ENCODE measurements at places on chromosomes 3 and 15.

DNA sequence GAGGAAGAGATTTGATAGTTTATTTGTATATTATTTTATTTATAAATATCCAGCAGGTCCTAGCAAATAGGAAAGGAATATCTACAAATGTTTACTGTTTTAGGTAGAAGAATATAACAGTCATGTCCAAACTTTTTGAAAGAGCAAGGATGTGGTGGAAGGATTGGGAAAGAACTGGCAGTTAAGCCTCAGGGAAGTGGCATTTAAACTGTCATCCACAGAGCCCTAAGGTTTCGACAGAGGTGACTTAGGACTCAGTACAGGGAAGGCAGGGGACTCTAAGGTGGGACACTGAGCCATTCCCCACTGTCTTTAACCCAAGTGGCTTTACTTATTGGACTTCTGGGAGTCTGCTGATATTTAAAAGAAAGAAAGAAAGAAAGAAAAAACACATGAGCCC, 11.8 kb upstream of the TMEM87A start:
- DNase-seq, result no peak

GRCh38 chr3:53032609-53033008, 13.3 kb downstream of the SFMBT1 start:
- no peak for DNase-seq

GRCh38 chr15:67813104-67813634, 12.1 kb upstream of the SKOR1 start:
- no peak for DNase-seq

- no peak for DNase-seq
These were observed 4.4 kb downstream of the SEMA6D start for GRCh38 chr15:47721676-47722075.

DNA sequence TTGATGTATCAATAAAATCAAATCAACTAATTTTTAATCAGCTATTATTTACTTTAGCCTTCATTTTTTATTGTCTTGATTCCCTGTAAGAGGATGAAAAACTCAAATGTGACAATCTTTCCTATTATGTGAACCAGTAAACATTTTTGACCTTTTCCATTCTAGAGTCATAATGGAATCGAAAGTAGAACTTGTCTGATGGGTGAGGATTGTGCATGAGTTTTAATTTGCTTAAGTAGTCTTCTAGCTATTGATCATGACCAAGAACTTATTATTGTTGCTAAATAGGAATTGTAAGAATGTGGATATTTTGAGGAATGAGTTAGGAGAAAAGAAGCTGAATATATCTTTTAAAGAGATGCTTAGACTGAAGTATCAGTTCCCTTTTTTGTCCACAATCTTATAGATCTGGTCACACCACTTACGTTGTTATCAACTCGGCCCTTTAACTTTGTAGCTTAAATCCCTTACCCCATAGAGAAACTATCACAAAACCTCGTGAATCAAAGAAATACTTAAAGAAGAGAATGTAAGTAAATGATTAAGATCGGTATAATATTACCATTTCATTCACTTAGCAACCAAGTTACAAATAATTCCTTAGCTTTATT, 147.3 kb downstream of the TP63 start:
- DNase-seq, result no peak

DNA sequence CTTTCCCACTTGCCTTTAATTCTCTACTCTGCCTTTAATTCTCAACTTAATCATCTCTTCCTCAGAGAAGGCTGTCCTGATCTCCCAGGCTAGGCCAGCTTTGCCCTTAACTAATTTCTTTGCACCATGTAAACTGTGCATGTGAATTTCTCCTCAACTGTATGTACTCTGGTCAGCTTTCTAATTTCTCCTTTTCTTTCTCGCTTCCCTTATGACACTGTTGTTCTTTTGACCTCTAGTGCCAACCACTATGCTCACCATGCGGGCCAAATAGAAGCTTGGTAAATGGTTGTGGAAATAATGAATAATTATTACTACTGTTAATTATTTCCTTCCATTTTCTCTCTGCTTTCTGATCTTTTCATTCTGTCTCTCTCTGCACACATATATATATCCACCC, 269.0 kb upstream of the CRBN start:
- DNase-seq, result no peak

- DNase-seq, result no peak
These were observed 53.6 kb downstream of the UBP1 start for GRCh38 chr3:33386631-33387030.

DNA sequence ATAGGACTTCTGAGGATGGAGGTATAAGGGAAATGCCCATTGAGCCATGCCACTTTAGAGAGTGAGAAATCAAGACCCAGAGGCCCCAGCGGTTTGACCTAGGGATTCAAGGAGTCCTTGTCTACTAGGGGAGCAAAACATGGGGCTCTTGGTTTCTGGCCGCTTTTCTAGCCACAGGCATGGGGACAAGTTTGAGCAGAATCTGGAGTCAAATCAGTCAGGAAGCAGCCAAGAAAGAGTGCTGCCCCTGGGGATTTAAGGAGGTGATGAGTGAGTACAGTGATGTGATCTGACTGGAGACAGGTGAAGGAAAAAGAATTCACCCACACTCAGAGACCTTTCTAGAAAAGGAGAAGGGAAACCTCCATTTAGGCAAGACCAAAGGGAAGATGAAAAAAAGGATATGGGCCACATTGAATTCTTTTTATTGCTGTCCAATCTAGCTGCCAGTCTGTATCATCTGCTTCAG, 244.0 kb upstream of the TBC1D5 start:
- DNase-seq, result no peak

DNA sequence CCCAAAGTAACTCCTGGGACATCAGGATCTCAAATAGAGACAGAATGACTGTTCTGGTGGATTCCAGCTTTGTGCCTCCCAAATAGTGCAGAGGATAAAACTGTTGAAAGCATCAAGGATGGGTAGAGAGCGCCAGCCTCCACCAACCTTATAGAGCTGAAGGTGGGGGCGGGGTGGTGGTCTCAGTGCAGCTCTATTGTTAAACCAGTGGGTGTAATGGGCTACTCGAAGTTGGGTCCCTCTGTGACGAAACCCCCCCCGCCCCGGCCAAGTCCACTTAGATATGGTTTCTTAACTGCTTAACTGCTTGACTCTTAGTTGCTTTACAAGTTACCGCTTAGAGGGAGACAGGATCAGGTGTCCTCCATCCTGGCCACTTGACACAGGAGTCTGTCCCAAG, 22.7 kb downstream of the DHX30 start:
- no peak for DNase-seq

- DNase-seq, result no peak
These were observed 51.9 kb upstream of the PFN2 start for GRCh38 chr3:150022381-150023238.

- DNase-seq, result peak; percentile 19
These were observed 3.2 kb downstream of the AEN start for GRCh38 chr15:88624156-88624970.

DNA sequence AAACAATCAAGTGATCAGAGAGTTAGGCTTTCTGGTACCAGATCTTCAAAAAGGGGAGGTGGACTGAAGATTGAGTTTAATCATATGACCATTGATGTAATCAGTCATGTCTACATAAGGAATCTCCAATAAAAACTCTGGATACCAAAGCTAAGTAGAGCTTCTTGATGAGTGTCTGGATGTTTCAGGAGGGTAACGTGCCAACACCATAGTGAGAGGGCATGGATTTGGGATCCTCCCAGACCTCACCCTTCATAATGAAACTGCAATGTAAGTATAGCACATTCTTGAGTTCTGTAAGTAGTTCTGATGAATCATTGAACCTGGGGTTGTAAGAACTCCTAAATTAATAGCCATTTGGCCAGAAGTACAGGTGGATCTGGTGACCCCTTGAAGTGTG, 21.3 kb downstream of the PGPEP1L start:
- no peak for DNase-seq

GRCh38 chr3:12135029-12135657, 23.6 kb downstream of the TIMP4 start:
- peak; percentile 37 for DNase-seq

DNA sequence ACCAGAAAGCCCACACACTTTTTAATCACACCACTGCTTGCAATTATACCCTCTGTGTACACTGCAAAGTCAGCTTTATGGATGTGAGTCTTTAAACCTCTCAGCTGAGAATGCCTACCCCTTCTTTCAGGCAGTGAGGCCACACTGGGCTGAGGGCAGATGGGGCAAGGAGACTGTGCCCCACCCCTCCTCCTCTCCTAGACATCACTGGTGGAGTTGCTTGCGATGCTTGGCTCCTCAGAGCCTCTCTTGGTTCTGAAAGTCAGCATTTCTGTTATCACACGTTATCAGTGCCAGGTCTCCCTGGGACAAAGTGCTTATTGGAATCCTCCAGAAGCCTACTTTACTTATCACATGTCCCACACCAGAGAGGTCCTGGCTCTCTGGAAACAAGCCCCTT, 128.2 kb downstream of the ZNF621 start:
- DNase-seq, result no peak

DNA sequence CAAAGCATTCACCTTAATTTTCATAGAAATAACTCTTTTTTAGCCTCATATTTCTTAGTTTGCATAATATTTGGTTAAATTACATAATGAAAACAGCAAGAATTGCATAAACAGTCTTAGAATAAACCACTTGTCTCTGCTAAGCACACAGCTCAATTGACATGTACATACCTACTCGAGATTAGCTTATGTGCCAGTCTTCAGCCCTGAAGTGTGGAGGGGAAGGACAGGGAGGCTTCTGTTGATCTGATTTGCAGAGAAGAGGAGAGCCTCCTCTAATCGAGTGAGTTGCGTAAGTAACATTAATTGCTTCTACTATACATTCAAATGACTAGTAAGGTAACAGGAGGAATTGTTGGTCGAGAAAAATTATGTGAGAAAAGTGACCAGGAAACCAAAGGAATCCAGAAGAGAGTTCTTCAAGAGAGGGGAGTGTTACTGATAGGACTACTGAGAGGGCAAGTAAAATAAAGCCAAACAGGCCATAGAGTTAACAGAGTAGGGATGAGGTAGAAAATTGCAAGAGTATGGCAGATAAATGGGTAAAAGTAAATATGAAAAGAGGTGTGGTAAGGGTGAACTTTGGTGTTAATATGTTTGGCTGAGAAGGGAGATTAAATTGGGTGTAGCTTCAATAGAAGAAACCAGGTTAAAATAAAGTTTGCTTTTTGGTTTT, 7.1 kb upstream of the GOLIM4 start:
- no peak for DNase-seq

DNA sequence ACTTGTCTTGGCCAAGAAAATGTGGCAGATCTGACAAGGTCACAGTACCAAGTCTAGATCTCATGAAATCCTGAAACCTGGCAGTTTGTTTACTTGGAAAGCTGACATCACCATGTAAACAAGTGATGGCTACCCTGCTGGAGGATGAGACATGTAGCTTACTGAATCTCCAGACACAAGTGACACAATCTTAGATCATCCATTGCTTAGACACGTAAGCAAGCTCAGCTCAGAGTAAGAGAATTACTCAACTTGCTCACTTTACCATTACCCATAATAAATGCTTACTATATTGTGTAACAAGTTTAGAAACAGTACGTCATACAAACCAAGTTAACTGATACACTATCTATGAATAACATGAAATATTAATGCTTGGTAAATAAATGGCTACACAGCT, 263.8 kb downstream of the TBC1D5 start:
- no peak for DNase-seq

DNA sequence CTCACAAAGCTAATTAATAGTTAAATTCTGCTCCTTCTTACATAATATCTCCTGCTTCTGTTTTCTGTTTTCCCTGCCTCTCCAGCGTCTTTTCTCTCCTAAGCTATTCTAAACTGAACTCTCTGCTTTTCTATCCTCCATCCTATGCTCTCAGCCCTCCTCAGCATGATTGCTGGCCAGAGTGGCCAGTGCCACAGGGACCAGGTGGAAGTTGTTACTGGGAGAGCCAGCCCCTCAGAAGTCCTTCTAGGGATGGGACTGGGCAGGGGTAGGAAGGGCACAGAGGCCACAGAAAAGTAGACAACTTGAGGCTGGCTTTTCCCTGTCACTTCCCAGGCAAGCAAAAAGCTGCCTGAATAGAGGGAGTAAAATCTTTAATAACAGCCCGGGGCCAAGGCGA, 76.8 kb downstream of the LARS2 start:
- no peak for DNase-seq

GRCh38 chr3:195172039-195172684, 98.8 kb downstream of the XXYLT1 start:
- DNase-seq, result no peak

DNA sequence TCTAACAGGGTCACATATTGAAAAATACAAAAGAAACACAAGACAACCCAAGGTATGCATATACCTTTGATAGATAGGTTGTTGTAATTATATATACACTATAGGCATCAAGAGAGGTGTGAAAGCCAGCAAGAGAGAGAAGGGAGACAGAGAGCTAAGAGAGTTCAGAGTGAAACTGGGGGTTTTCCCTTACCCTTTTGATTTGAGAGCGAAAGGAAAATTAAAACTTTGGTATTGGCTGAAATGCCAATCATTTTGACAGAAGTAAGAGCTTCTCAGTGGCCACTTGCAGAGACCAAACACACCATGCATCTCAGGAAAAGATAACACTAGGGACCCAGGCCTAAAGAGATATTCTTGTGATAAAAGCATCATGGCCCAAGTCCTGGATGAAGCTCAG, 183.6 kb downstream of the SHOX2 start:
- no peak for DNase-seq

- DNase-seq, result no peak
These were observed 24.6 kb downstream of the ZBED2 start for GRCh38 chr3:111570404-111571030.

GRCh38 chr15:62777671-62778070, 264.9 kb upstream of the TPM1 start:
- no peak for DNase-seq

GRCh38 chr3:71724584-71725270, 475 bp downstream of the EIF4E3 start:
- DNase-seq, result peak; percentile 18

DNA sequence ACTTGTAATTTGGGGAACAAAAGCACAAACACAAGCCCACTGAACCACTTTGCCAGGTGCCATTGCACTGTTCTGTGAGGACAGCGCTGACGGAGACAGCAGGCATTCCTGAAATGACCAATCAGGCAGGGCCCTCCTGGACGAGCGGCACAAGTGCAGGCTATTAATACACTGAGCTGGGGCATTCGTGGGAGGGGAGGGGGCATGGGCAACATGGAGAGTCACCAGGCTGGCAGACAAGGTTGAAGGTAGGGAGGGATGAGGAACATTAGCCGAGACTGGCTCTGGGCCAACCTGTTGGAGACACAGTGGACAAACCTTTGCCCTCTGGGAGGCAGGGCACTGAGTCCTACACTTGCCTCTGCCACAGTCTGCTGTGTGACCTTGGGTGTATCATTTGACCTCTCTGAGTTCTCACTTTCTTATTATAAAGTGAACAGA, 45.6 kb downstream of the NOX5 start:
- no peak for DNase-seq

GRCh38 chr3:25447925-25448324, 19.9 kb downstream of the RARB start:
- no peak for DNase-seq

Measured in stimulated activated naive CD4-positive, alpha-beta T cell treated with Interleukin-2 at 50 U/mL for 16 hours (primary cell).